ENCODE measurements at places on chromosomes 13 and 19.

GRCh38 chr13:77213644-77214043 is 113.2 kb downstream of the MYCBP2 start:
- no peak for DNase-seq

DNA sequence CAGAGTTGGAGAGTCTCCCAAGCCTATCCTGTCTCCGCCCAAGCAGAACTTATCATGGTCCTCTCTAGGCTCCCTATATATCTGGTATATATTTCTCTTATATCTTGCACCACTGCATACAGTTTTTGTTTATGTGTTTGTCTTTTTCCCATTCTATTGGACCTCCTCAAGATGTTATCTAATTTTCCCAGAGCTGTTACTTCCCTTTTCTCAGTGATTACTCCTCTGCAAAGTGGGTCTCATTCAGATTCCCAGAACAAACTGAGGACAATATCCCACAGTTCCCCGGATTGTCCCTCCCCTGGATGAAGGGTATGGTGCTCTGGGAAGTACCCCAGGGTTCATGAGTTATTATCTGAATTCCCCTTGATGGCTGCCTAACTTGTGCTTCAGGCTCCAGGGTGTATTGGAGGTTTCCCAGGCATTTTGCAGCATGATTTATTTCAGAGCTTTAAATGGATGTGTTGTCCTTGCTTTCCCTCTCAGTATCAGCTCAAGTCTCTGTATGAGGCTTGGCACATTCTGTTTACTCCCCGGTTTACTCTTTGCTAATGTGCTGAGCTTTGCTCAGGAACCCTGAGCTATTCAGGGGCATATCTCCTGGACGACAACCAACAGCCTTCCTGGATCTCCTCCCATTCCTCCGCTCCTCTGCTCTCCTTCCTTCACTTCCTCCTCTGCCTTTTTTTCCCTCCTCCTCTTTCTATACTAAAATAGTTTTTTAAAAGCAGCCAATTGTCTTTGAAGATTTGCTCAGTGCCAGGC is 329.3 kb downstream of the SPRY2 start:
- DNase-seq = no peak

DNA sequence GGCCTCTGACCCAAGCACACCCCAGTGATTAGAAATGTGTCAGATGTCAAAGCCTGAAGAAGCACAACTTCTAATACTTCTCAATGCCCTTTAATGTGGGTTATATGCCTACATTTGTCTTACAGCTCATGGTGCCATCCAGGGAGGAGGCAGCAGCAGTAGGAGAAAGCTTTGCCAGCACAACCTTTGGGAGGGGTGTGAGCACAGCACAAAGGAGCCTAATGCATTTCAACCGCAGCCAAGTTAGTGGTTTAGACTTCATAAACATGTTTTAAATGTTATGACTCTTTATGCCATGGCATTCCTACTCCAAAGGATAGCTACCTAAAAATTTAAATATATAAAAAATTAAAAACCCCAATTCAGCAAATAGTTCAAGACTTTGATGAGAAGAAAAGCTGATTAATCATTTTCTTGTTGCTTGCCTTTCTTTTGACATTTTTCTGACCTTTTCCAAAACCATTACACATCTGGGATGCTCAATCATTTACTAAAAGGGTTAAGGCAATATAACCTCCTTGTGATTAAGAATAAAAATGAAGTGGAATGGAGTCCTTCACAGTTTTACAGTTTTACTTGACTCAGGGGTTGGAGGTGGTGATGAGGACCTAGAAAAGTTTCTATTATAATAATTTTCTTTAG is 142.7 kb downstream of the DLEU7 start:
- DNase-seq = no peak

DNA sequence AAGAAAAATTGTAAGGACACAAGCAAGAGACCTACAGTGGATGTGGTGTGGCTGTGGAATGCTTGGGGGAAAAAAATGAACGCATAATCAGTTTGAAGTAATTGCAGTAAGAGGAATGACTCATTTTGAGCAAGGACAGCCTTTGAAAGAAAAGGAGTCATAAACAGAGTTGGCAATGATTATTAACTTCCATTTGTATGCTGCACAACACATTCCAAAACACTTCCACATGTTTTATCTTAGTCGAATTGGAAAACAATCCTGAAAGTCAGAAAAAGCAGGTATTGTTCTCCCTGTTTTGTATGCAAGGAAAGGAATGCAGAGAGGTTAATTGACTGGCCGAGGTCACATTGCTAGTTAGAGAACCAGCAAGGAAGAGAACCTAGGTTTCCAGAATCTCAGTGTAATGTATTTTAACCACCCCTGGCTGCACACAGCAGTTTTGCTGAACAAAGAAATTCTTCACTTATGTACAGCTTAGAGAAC is 630.0 kb upstream of the MIR17HG start:
- no peak for DNase-seq

DNA sequence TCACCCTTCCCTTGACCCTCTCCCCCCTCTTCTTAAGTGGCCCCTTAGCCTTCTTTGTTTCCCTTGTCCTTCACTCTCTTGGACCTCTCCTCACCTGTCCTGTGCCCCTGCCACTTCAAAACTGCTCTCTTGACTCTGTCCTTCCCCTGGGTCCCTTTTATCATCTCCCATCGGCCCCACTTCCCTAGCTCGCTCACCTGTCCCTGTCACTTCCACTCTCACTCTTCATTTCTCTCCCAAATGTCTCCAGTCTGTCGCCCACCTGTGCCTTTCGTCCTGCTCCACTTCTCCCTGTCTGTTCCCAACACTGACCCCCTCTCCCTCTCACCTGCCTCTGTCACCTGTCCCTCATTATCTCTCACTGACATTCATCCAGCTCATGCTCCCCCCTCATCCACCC is 699 bp downstream of the IFNL1 start:
- no peak for DNase-seq

- DNase-seq = no peak
Measured at GRCh38 chr19:29245215-29245614, 32.3 kb upstream of the UQCRFS1 start.

- DNase-seq = no peak
Measured at GRCh38 chr19:867301-867793, 7.9 kb downstream of the CFD start.

DNA sequence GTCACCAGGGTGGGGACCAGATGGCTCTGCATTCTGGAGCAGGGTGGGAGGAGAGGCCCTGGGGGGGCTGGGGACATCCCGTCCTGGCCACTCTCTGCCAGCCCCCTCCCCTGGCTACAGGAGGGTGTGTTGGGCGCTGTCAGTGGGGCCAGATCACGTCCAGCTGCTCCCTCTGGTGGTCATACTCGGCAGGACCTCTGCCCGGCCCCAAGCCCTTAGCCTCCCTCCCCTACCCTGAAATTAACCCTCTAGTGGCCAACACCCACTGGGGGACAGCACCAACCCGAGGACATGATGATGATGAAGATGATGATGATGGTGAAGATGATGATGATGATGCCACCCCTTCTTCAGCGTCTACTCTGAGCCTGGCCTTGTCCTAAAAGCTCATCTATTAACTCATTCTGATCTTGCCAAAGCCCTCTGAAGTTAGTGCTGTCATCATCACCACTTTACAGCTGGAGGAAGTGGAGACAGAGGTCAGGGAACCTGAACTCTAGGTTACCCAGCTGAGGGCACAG is 590 bp upstream of the LGI4 start:
- peak; percentile 90 for DNase-seq

GRCh38 chr19:51469629-51470028 is 8.7 kb upstream of the CEACAM18 start:
- DNase-seq = no peak

GRCh38 chr13:26465514-26465913 is 92.0 kb upstream of the WASF3 start:
- DNase-seq = no peak

GRCh38 chr13:101490406-101491015 is 38.0 kb downstream of the ITGBL1 start:
- no peak for DNase-seq

Measured in Karpas-422 (cell line).